Heart right ventricle (tissue), 16 donors: ENCODE measurements at places on chromosomes 5 and 9. TPM values are rescaled to one million over a fixed set of nuclear protein-coding genes. Genes with fewer than 3 reads are reported as not detected.

The SLC22A4 gene
- 0.51 TPM for polyA plus RNA-seq

The PCDHGA7 gene
- polyA plus RNA-seq, result 0.54 TPM

The OTULINL gene
- polyA plus RNA-seq, result 0.29 TPM

The CDC20B gene
- polyA plus RNA-seq, result not detected

The BAAT gene
- polyA plus RNA-seq, result 0.15 TPM

The DPYSL3 gene
- 15.2 TPM for polyA plus RNA-seq

The OLFML2A gene
- 5.9 TPM for polyA plus RNA-seq

The PDLIM4 gene
- 15.3 TPM for polyA plus RNA-seq

The VLDLR gene
- 17.9 TPM for polyA plus RNA-seq

The ACOT12 gene
- polyA plus RNA-seq, result not detected

The RNF183 gene
- 0.03 TPM for polyA plus RNA-seq

The DRD1 gene
- polyA plus RNA-seq, result not detected

The GABRB2 gene
- polyA plus RNA-seq, result not detected

The PCDHA9 gene
- not detected for polyA plus RNA-seq

The FAM78A gene
- polyA plus RNA-seq, result 27.3 TPM

The OCLN gene
- 6.5 TPM for polyA plus RNA-seq

The ACTL7B gene
- not detected for polyA plus RNA-seq

The ITGA1 gene
- polyA plus RNA-seq, result 7.7 TPM

The FBP2 gene
- polyA plus RNA-seq, result not detected

The SLC4A9 gene
- 0.01 TPM for polyA plus RNA-seq

The ALG2 gene
- polyA plus RNA-seq, result 12.1 TPM

The DBH gene
- 0.01 TPM for polyA plus RNA-seq

The PTPRD gene
- 2.0 TPM for polyA plus RNA-seq

The TBCA gene
- 171 TPM for polyA plus RNA-seq

The PANK3 gene
- polyA plus RNA-seq, result 3.0 TPM

The CENPH gene
- 2.7 TPM for polyA plus RNA-seq

The SLC6A19 gene
- polyA plus RNA-seq, result not detected

The WWC1 gene
- polyA plus RNA-seq, result 7.8 TPM

The IFNB1 gene
- polyA plus RNA-seq, result not detected

The CCL27 gene
- 0.45 TPM for polyA plus RNA-seq

The SLC25A46 gene
- polyA plus RNA-seq, result 10.5 TPM

The AFAP1L1 gene
- polyA plus RNA-seq, result 35.6 TPM

The NFIB gene
- 37.2 TPM for polyA plus RNA-seq

The CCDC127 gene
- polyA plus RNA-seq, result 3.8 TPM

The CNTFR gene
- polyA plus RNA-seq, result 5.0 TPM

The GPR151 gene
- polyA plus RNA-seq, result not detected

The UGT3A2 gene
- not detected for polyA plus RNA-seq

The IFNA21 gene
- not detected for polyA plus RNA-seq

The FGF10 gene
- polyA plus RNA-seq, result 1.7 TPM
